ENCODE measurements at places on chromosomes 4 and X.

- no peak for DNase-seq
Observed at GRCh38 chr4:67131224-67131623, 414.1 kb downstream of the CENPC start.

GRCh38 chrX:2703991-2704369 lies 12.9 kb downstream of the CD99 start:
- no peak for DNase-seq

DNA sequence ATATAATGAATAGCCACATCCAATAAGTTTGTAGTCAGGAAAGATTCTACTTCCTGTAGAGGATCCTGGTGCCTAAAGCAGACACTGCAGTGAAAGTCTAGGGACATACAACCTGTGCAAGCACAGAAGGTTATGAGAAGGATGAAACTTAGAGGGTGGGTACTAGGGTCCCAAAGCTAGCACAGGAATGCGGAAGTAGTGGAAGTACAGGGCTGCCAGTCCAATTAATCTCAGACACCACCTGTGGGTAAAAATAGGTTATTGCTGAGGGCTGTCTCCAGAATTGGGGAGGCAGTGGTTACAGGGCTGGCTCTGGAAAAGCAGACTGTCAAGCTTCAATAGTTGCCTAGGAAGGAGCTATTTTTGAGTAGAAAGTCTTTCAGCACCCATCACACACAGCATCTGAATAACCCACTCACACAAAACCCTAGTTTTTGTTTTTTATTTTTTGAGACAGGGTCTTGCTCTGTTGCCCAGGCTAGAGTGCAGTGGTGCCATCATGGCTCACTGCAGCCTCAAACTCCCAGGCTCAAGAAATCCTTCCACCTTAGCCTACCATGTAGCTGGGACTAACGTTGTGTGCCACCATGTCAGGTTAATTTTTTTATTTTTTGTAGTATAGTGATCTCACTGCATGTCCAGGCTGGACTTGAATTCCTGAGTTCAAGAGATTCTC lies 50.8 kb upstream of the ELF2 start:
- DNase-seq: no peak

- DNase-seq: no peak
Observed at GRCh38 chrX:154013001-154013421, 6.7 kb downstream of the IRAK1 start.

DNA sequence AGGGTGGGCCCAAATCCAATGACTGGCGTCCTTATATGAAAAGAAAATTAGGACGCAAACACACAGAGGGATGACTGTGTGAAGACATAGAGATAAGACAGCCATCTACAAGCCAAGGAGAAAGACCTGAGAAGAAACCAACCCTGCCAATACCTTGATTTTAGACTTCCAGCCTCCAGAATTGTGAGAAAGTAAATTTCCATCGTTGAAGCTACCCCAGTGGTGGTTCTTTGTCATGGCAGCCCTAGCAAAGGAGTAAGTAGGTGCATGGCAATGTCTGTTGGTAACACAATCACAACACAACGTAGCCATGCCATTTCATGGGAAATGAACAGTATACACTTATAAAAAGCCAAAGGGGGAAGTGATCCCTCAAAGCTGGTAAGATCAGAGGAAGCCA lies 25.3 kb downstream of the SMIM20 start:
- DNase-seq: no peak

GRCh38 chr4:108644237-108644636 lies 6.2 kb upstream of the OSTC start:
- DNase-seq: no peak

- no peak for DNase-seq
Observed at GRCh38 chrX:39308126-39308525, 506.9 kb downstream of the MID1IP1 start.

DNA sequence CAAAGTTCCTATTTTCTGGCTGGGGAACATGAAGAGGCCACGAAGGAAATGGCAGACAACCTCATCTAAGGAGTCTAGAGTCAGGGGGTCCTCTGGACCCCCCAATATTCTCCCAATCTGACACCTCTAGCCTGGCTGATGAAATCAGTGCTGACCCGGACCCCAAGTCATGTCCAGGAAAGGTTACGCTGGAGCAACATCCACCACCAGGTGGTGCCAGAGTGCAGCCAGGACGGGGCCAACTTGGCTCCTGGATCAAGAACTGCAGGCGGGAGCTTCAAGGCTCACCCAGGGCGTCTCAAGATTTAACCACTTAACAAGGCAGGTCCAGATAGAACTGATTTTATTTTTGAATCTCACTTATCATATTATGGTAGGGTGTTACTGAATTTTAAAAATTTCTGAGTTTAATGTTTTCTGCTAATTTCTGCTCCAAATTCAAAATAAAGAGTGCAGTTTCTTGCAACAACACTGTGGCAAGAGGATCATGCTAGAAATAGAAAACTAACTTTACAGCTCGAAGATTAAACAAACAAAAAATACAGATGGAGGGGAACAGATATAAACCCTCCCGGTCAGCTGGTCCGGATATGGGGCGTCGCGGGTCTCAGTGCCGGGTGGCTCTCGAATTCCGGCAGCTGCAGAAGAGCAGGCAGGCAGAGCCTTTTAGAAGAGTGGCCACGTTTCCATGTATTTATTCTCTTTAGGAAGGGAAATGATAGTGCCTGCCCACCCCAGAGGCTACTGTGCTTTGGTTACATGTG lies 135.5 kb downstream of the AFAP1 start:
- DNase-seq: peak; percentile 94

DNA sequence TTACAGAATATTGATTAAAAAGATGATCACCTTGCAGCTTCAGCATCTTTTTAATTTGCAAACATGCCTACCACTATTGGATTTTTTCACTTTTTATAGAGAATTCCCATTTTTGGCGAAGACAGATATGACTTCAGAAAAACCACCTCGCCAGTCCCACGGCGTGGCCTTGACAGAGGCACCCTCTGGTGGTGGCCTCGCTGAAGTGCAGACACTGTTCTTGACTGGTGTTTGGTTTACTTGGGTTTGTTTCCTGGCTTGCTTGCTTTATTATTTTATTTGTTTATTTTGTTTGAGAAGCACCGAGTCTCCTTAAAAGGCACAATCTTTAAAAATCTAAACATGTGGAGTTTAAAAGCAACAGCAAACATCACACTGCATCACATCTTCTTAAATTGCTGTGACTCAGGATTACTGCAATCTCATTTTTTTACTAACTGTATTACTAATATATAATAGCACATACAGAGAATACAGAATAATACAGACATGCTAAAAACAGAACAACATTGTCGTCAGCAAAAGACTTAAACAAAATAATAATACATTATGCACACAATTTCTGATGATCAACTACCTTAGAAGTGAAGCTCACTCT lies 13.1 kb upstream of the AMTN start:
- no peak for DNase-seq

DNA sequence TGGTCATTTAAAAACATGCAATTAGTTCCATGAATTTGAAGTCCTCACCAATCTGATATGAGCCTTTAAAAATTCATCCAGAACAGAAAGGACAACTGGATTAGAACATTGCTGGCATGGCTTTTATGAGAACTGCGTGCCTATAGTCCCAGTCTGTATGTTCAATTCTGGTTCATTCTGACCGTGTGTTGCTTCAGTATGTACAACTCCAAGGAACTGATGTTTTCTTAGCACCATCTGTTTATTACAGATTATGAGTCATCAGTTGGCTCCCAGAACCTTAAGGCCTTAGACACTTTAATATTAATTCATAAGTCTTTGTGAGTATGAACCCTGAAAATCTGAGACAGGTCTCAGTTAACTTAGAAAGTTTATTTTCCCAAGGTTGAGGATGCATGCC lies 115.0 kb downstream of the CEP44 start:
- DNase-seq: no peak

DNA sequence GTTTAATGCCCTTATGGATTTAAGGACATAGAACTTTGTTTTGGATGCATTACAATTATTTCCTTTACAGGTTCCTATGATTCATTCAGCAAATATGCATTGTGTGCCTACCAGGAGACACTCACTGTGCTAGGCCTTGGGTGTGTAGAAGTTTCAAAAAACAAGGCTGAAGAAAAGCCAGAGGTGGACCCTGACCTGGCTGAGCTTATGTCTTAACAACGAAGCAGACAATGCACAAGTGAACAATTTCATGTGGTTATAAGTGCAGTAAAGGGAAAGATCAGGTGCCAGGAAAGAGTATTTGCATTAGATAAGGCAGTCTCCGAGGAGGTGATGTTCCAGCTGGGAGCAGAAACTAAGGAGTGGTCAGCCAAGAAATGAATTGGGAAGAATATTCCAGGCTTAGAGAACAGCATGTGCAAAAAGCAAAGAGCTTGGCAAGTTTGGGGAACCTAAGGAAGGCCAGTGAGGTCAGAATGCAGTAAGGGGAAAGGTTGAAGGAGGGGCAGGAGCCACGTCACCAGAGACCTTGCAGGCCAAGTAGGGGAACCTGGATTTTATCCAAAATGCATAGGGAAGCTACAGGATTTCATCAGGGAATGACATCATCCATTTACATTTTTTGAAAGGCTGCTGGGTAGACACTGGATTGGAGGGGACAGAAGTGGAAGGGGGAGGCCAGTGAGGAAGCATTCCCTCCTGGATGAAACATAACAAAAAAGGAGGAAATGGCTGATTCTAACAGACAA lies 193.6 kb downstream of the SOWAHB start:
- no peak for DNase-seq

- DNase-seq: no peak
Observed at GRCh38 chr4:137299281-137299680, 233.0 kb downstream of the PCDH18 start.

DNA sequence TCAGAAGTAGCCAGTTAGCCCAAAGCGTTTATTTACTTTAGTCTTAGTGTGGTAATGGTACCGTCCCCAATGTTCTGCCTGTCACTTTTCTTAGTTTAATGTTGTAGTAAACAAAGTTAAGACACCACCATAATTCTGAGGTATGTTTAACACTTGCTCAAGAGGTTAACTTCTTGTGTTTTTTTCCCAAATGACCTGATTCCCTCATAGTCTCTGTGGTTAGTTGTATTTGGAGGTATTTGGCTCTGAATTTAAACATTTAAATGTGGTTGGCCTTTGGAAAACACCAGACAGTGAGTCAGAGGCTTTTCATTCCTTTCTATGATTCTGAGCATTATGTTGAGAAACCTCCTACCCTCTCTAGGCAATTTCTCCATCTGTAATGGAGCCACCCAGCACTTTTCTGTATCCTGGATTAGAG lies 47.9 kb downstream of the CXCL1 start:
- DNase-seq: no peak

- no peak for DNase-seq
Observed at GRCh38 chr4:123198706-123199105, 197.9 kb upstream of the SPRY1 start.

DNA sequence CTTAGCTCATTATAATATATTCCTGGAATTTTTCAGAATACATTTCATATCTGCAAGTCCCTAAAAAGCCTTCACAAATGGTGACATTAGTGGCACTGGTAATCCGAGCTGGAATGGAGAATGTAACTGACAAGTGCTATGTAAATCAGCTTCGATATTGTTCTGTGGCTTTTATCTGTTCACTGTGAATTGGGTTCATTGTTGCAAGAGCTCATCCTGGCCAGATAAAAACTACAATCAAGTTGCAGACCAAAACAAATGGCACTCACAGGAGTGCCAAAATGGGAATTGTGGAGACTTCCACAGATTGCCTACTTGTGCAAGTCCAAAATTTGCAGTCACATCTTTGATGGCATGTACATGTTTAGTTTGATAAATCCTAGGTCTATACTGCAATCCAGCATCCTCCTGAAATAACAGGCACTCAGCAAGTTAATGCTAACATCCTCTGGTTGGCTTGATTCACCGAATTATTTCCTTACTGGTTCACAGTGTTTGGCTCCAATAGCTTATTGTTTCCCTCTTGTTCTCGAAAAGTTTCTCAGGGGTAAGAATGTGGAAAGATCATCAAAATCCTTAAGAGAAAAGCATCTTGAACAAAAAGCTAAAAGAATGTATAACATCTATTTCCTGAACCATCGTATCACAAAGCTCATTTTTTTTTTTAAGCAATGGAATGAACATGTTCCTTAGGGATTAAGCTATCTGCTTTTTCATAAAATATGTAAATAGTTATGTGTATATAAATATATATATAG lies 904.9 kb downstream of the CENPC start:
- no peak for DNase-seq

GRCh38 chr4:14329228-14329627 lies 673.1 kb upstream of the CPEB2 start:
- DNase-seq: no peak

- DNase-seq: no peak
Observed at GRCh38 chrX:12702509-12703091, 88.6 kb upstream of the PRPS2 start.
